ENCODE measurements at places on chromosomes 4 and X. TPM values are rescaled to one million over a fixed set of nuclear protein-coding genes. Genes with fewer than 3 reads are reported as not detected.

- no peaks in the 10 kb centered on the region for H3K27me3 ChIP-seq
- no peaks in the 10 kb centered on the region for H3K36me3 ChIP-seq
- no peak overlapping the region for H3K27ac ChIP-seq
- DNase-seq: no peak
- H3K4me3 ChIP-seq: no peak overlapping the region
- 0 out of 2 replicates have a peak, but pooled peaks cover 4% of the 10 kb centered on the region for H3K4me1 ChIP-seq
Measured at GRCh38 chr4:108270466-108271450, 102.0 kb upstream of the LEF1 start.

DNA sequence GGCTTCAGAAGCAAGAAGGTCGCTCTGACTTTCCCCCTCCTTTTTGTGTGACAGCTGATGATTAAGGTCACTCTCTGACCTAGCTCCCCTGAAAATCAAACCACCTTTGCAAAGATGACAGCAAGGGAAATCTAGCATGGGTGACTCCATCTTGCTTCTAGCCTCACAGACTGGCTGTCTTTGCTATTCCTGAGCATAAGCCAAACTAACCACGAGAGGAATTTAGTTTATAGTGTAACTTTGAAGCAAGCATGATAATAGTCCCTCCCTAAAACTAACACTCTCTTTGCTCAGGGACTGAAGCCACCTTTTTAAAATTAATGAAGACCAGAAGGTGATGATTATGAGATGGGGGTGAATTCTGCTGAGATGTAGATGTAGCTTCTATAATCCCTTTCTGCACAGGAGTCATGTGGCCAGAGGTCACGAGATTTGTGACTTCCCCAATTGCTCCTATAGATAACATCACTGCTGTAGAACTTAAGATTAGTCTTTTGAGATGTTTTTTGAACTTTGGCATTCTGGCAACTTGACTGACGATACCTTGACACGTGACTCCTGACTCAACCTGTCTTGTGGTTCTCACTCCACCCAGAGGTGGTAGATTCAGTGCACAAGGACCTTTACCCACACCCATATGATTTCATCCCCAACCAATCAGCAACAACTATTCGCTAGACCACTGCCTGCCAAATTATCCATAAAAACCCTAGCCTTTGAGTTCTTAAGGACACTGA lies 14.9 kb upstream of the PDE5A start:
- no peaks in the 10 kb centered on the region for H3K36me3 ChIP-seq
- no peak for DNase-seq
- H3K4me1 ChIP-seq: no peaks in the 10 kb centered on the region
- H3K27ac ChIP-seq: no peak overlapping the region

DNA sequence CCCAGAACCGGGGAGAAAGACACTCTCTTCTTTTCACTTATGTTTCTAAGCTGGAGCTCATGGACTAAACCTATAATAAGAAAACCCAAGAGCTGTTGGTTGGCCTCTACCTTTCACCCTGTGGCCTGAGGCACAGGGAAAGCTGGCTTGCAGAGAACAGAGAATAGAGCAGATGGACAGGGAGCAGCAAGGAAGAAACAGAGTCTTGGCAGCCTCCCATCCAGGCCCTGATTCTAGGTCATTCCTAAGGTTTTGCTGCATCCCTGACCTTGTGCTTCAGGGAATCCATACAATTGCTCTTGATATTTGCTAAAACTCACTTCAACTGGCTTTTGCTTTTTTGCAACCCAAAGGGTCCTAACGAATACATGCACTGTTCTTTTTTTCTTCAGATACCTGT lies 87.8 kb downstream of the SMIM20 start:
- H3K27ac ChIP-seq: no peak overlapping the region
- no peak overlapping the region for H3K4me3 ChIP-seq
- no peaks in the 10 kb centered on the region for H3K27me3 ChIP-seq
- DNase-seq: no peak
- H3K36me3 ChIP-seq: no peaks in the 10 kb centered on the region

- no peaks in the 10 kb centered on the region for H3K36me3 ChIP-seq
- no peak overlapping the region for H3K27ac ChIP-seq
- H3K4me3 ChIP-seq: no peak overlapping the region
Measured at GRCh38 chr4:159899596-159899995, 796.7 kb downstream of the RAPGEF2 start.

FDCSP gene
- total RNA-seq: not detected

UCP1 gene
- total RNA-seq: 0.15 TPM

SLC10A3 gene
- 8.7 TPM for total RNA-seq

DNA sequence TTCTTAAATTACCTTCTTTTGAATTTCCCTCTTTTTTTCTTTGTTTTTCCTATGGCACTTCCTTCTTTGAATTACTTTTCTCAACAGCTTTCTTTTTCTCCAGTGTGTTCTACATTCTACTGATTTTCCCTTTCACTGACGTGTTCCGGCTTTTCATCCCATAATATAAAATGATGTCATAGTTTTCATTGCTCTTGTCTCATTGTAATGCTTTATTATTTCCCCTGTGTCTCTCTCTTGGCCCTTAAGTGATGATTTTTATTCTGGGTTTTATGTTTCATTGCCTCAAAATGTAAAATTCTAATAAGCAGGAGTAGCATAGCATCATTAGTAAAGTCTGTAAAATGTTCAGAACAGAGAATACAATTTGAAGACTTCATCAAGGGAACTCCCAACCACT lies 299.3 kb downstream of the KCTD8 start:
- peak overlapping the region; percentile 46 for H3K27ac ChIP-seq
- no peaks in the 10 kb centered on the region for H3K27me3 ChIP-seq
- H3K4me3 ChIP-seq: no peak overlapping the region
- peaks cover 23% of the 10 kb centered on the region for H3K4me1 ChIP-seq
- no peak for DNase-seq

RENBP gene
- total RNA-seq: 14.0 TPM

- no peak overlapping the region for H3K4me3 ChIP-seq
- no peak overlapping the region for H3K27ac ChIP-seq
- H3K36me3 ChIP-seq: no peaks in the 10 kb centered on the region
- 0 out of 2 replicates have a peak, but pooled peaks cover 4% of the 10 kb centered on the region for H3K4me1 ChIP-seq
- H3K27me3 ChIP-seq: no peaks in the 10 kb centered on the region
- no peak for DNase-seq
Measured at GRCh38 chr4:6752486-6752829, 30.1 kb upstream of the KIAA0232 start.

GRCh38 chr4:30536231-30536630 lies 183.9 kb upstream of the PCDH7 start:
- H3K4me1 ChIP-seq: no peaks in the 10 kb centered on the region
- no peaks in the 10 kb centered on the region for H3K27me3 ChIP-seq
- no peak overlapping the region for H3K4me3 ChIP-seq
- no peaks in the 10 kb centered on the region for H3K36me3 ChIP-seq
- H3K27ac ChIP-seq: no peak overlapping the region

- no peak overlapping the region for H3K4me3 ChIP-seq
- H3K36me3 ChIP-seq: no peaks in the 10 kb centered on the region
- peaks cover 22% of the 10 kb centered on the region for H3K4me1 ChIP-seq
- no peak for DNase-seq
Measured at GRCh38 chrX:21398426-21398825, 24.2 kb downstream of the CNKSR2 start.

DNA sequence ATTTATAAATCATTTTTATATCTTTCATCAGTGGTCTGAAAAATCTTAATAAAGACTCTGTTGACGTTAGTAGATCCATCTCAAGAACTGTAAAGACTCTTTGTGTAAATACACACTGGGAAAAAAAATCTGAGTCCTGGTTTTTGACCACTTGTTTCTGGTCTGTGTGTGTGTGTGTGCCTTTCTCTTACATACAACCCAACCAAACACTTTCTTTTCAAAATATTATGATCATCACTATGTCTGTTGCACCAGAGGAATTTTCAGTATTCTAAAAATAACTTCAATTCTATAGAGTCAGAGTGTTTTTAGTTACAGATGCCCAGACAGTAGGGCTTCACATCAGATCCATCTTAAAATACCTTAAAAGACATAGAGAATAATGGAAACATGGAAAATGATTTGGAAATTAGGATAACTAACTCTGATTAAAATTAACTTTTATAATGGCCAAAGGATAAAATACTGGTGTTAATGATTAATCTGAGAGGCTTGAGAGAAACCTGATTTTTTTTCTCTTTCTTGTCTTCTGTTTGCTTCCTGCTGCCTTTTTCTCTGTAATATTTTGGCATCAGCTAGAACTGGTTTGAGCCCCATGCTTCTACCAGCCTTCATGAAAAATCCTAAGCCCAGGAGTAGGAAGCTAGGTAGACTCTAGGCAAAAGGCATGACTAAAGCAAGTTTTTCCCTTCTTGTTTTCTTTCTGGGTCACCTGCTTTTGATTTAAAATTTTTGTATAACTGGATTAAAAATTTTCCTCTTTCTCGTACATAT lies 99.7 kb downstream of the ATXN3L start:
- H3K36me3 ChIP-seq: no peaks in the 10 kb centered on the region
- H3K27ac ChIP-seq: peak overlapping the region; percentile 96
- DNase-seq: no peak
- H3K4me3 ChIP-seq: no peak overlapping the region

TSPYL2 gene
- total RNA-seq: 14.6 TPM

- no peak overlapping the region for H3K27ac ChIP-seq
- no peak for DNase-seq
- H3K4me3 ChIP-seq: no peak overlapping the region
- H3K36me3 ChIP-seq: no peaks in the 10 kb centered on the region
- H3K27me3 ChIP-seq: peaks cover 7% of the 10 kb centered on the region
Measured at GRCh38 chrX:134745636-134746409, 87.6 kb upstream of the PLAC1 start.

SCRG1 gene
- total RNA-seq: not detected

DCAF4L1 gene
- total RNA-seq: 0.09 TPM

DNA sequence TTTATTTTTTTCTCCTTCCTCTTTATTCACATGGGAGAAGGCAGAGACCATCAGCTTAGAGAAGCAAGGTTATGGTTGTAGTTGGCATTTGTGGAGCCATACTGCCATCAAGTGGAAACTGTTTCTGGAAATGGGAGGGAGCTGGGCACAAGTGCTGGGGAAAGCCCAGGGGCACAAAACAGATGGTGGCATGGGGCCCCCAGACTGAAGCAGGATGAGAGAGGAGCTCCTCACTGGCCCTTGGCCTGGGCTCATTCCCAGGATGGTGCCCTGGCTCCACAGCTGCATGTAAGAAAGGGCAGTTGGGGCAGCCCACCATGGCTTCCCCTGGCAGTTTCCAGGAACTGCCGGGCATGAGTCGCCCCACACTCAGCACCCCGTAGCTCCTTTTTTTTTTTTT lies 59.2 kb downstream of the NBDY start:
- DNase-seq: no peak
- H3K27ac ChIP-seq: no peak overlapping the region
- H3K4me1 ChIP-seq: peaks cover 34% of the 10 kb centered on the region
- no peaks in the 10 kb centered on the region for H3K27me3 ChIP-seq
- H3K4me3 ChIP-seq: no peak overlapping the region
- H3K36me3 ChIP-seq: peaks cover 7% of the 10 kb centered on the region

HSFX4 gene
- total RNA-seq: not detected

DNA sequence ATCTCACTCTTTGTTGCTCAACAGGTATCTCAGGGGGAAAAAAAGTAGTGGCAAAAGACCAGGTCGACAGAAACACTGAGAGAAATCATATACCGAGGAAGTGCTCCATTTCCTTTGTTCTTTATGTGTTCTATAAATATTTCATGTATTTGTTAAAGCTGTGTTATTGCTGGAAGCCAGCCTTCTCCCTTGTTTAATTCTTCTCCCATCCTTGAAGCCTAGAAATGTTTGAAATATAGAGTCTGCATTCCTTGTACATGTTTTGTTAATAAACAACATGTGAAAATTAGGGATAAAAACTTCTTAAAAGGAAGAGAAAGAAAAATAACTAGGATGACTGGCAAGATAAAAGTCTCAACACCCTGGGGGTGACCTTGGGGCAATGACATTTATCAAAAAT lies 186.2 kb downstream of the ANKRD50 start:
- H3K4me1 ChIP-seq: peaks cover 31% of the 10 kb centered on the region
- DNase-seq: no peak
- no peak overlapping the region for H3K27ac ChIP-seq
- H3K4me3 ChIP-seq: no peak overlapping the region

MAGEA1 gene
- total RNA-seq: not detected

GRCh38 chr4:41146196-41146595 lies 68.1 kb downstream of the APBB2 start:
- H3K27me3 ChIP-seq: no peaks in the 10 kb centered on the region
- H3K4me1 ChIP-seq: peaks cover 32% of the 10 kb centered on the region
- H3K4me3 ChIP-seq: no peak overlapping the region
- no peak for DNase-seq
- H3K36me3 ChIP-seq: peaks cover 5% of the 10 kb centered on the region

ADH1A gene
- not detected for total RNA-seq

GRCh38 chr4:77582156-77582555 lies 23.5 kb upstream of the CXCL13 start:
- no peaks in the 10 kb centered on the region for H3K27me3 ChIP-seq
- no peak overlapping the region for H3K4me3 ChIP-seq
- H3K27ac ChIP-seq: no peak overlapping the region
- no peak for DNase-seq

NAA15 gene
- 81.4 TPM for total RNA-seq

NLRP2B gene
- total RNA-seq: not detected

DNA sequence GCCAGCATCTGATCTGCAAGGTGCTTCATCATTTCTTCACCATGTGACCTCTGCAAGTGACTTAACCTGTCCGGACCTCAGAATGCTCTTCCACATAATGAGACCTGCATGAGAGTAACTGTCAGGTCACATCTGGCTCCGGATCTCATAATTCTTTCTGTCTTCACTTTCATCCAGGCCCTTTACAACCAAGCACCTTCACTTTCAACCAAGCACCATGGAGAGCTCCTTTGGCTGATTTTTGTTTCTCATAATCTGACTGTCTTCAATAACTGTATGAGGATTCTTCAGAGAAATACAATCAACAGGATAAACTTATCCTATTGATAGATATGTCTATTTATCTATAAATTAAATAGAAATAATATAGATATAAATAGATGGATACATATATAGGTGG lies 148.1 kb downstream of the VCX3A start:
- no peak overlapping the region for H3K4me3 ChIP-seq
- no peaks in the 10 kb centered on the region for H3K27me3 ChIP-seq
- DNase-seq: no peak
- H3K27ac ChIP-seq: no peak overlapping the region

- no peak overlapping the region for H3K4me3 ChIP-seq
- no peak for DNase-seq
- no peak overlapping the region for H3K27ac ChIP-seq
- H3K36me3 ChIP-seq: peaks cover 14% of the 10 kb centered on the region
- no peaks in the 10 kb centered on the region for H3K27me3 ChIP-seq
- H3K4me1 ChIP-seq: peaks cover 2% of the 10 kb centered on the region
Measured at GRCh38 chr4:182649698-182650477, 267.3 kb downstream of the DCTD start.

- peak overlapping the region; percentile 29 for H3K4me3 ChIP-seq
- no peak for DNase-seq
- H3K27ac ChIP-seq: peak overlapping the region; percentile 28
Measured at GRCh38 chrX:40729598-40730584, 5.5 kb downstream of the MED14 start.
